ENCODE measurements at places on chromosomes 5 and 9. TPM values are rescaled to one million over a fixed set of nuclear protein-coding genes. Genes with fewer than 3 reads are reported as not detected.

DNA sequence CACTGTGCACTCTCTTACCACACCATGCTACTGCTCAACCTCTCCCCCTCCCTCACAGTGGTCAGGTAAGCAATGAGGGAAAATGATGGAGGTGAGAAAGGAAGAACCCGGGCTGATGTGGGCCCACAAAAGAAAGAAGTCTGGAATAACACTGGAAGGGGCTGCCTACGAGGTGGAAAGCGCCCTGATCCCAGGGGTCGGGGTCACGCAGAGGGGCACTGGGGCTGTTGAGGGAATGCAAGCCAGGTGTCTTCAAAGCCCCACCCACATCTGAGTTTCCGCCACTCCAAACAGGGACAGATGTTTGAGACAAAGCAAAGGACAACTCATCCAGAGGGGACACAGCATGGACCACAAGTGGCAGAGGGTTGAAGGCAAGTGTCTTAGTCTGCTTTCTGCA, 4.2 kb downstream of the TNIP1 start:
- no peak for ATAC-seq

Gene PIP5K1B
- 0.17 TPM for total RNA-seq

Gene ASPN
- total RNA-seq, result not detected

Gene GFI1B
- not detected for total RNA-seq

Gene MSX2
- not detected for total RNA-seq

Measured in activated T-helper 17 cell treated with anti-CD3 and anti-CD28 coated beads, Interleukin-2, amount 50 U/mL, for 72 hours (primary cell).